ENCODE measurements at places on chromosomes 5 and 9. TPM values are rescaled to one million over a fixed set of nuclear protein-coding genes. Genes with fewer than 3 reads are reported as not detected.

DNA sequence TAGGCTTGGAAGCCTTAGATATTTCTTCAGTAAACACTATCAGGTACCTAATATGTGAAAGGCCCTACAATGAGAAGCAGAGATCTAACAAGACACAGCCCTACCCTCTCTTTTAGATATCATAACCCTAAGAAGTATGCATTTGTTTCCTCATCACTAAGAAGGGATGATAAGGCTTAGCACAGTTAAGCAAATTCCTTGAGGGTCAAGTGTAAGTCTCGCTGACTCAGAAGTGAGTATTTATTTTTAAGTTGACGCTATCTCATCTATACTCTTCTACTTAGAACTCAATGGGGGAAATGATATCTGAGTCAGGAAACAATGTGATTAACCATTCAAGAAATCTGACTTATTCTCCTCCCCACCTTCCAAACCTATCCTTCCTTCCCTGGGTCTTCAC lies 149.7 kb downstream of the ESM1 start:
- no peak for DNase-seq

DNA sequence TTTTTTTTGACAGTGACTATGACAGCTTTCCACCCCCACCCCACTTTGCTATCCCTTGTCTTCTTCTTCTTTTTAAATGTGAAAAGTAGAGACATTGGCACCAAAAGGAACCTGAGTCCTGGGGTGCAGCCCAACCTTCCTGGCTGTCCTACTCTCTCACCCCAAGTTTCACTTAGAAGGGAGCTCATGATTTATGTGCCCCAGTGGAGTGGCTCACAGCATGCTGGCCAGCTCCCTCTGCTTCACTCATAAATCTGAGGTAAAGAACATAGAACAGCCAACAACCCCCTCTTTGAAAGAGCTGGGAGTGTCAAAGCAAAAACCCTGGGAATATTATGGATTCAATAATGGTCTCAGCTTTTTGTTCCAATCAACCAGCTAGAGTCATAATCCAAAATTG lies 196.3 kb upstream of the DAPK1 start:
- DNase-seq: no peak

OTP gene
- total RNA-seq: not detected

GRCh38 chr5:36173426-36173825 lies 21.5 kb downstream of the SKP2 start:
- no peak for DNase-seq

Data from breast epithelium (tissue), 4 donors.